ENCODE measurements at places on chromosomes 12 and 14.

- DNase-seq, result no peak
Measured at GRCh38 chr14:59427653-59428580, 37.3 kb downstream of the GPR135 start.

DNA sequence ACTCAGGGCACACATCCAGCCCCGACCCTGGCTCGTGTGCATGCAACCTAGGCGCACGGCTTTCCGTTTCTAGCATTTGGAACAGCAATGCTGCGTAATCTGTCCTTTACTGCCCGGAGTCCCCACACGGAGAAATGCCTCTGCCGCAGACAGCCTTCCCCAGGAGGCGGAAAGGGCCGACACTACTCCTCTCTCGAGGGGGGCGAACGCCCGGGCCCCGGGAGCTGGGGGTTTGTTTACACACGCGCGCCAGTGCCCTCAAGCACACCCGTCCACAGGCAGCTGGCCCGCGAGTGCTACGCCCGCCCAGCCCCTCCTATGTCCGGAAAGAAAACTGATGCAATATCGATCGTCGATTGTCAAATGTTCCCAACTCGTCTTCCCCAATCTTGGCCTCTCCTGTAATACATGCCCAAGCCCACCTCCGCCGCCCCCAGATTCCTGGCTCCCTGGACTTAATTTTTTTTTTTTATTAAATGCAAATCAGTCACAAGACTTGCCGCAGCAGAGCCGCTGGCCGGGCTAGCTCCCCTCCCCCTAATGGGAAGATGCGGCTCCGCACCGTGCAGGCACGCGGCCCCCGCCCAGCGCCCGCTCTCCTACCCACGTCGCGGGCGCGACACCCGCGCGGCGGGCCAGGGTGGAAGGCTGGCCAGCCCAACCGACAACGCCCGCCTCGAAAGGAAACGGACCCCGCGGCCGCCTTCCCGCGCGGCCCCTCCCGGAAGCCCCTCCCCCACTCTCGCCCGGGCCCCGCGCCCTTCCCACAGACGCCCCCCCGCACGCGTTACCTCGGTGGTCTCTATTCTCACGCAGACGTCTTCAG is 642 bp downstream of the SLC38A2 start:
- peak; percentile 66 for DNase-seq

DNA sequence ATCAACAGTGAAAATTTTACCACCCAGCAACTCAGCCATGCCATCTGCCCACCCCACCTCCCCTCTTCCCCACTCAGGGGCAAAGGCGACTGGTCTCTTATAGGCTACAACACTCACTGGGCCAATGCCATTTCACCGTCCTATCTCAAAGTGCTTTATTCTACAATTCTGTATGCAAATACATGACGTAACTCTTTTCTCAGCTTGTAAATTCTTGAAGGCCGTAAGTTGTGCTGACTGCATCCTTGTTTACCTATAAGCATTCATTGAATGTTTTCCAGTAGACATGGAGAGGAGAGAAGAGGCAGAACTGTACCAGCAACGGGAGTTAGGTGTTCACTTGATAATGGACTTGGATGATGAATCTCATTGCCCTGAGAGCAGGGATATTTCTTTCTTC is 15.6 kb downstream of the BCL2L14 start:
- DNase-seq, result no peak

DNA sequence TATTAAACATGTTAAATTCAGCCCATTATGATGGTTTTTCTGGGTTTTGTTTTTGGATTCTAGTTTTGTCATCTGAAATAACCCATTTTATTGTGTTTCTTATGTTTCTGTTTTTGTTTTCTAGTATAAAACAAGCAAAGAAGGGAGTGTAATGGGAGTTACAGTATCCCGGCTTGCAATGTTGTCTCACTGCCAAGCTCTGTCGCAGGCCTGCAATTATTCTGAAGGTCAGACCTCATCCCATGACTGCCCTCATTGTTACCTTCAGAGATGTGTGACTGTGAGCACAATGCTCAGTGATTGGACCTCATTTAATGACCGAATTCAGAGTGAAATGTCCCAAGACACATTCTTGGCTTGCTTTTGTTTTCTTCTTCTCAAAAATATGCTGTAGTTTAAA is 73.0 kb upstream of the ATF1 start:
- DNase-seq, result no peak

DNA sequence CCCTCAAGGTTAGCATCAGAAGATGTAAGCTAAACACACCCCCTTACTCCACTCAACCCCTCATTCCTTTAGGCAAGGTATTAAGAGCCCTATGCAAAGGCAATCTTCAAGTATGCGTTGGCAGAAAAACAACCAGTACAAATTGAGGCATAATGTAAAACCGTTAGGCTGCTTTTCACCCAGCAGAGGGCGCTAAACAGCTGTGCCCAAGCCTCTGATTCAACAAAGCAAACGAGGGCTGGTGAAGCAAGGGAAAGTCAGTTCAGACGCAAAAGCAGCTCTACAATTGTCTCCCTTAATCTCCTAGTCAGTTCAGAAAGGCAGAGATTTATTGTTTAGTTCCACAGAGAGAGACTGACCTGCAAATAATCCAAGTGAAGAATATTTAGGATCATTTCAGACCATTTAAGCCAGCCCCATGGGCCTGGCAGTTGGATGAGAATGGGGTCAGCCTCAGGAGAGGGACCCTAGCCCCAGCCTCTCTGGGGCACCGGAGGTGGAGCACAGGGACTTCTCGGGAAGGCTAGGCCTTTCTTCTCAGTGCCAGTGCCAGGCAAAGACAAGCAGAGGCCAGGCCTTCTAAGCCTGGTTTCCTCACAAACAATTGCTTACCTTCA is 23.5 kb downstream of the DCAF5 start:
- DNase-seq, result peak; percentile 75

- peak; percentile 23 for DNase-seq
Measured at GRCh38 chr12:106248846-106249371, 1.1 kb upstream of the CKAP4 start.

DNA sequence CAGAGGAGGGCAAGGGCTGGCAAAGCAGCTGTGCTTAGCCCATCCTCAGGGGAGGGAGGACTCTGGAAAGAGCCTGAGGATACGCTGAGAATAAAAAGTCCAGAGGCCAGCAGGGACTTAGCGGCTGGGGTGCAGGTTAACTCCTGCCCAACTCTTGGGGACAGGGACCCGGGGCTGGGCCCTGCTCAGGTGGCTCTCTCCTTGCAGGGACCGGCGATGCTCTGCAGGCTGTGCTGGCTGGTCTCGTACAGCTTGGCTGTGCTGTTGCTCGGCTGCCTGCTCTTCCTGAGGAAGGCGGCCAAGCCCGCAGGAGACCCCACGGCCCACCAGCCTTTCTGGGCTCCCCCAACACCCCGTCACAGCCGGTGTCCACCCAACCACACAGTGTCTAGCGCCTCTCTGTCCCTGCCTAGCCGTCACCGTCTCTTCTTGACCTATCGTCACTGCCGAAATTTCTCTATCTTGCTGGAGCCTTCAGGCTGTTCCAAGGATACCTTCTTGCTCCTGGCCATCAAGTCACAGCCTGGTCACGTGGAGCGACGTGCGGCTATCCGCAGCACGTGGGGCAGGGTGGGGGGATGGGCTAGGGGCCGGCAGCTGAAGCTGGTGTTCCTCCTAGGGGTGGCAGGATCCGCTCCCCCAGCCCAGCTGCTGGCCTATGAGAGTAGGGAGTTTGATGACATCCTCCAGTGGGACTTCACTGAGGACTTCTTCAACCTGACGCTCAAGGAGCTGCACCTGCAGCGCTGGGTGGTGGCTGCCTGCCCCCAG is 2.8 kb downstream of the B3GNT4 start:
- DNase-seq, result no peak

GRCh38 chr14:77561881-77562280 is 54.6 kb downstream of the SPTLC2 start:
- no peak for DNase-seq

DNA sequence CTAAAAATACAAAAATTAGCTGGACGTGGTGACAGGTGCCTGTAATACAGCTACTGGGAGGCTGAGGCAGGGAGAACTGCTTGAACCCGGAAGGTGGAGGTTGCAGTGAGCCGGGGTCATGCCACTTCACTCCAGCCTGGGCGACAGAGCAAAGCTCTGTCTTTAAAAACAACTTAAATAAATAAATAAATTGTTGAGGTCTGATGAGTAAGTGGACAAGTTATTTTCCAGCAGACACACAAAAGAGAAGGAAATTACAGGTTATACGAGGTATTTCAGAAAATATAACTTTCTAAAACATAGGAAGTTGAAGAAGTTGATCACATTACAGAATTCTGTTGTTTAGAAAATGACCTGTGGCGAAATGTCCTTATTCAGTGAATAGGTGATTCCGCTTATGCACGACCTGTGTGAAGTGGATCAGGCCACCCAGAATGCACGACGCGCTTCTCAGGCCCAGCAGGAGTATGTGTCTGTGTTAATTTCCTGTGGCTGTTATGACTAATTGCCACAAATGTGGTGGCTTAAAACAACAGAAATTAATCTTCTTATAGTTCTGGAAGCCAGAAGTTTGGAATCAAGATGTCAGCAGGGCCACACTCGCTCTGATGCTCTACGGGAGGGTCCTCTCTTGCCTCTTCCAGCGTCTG is 38.1 kb downstream of the P2RX7 start:
- no peak for DNase-seq

DNA sequence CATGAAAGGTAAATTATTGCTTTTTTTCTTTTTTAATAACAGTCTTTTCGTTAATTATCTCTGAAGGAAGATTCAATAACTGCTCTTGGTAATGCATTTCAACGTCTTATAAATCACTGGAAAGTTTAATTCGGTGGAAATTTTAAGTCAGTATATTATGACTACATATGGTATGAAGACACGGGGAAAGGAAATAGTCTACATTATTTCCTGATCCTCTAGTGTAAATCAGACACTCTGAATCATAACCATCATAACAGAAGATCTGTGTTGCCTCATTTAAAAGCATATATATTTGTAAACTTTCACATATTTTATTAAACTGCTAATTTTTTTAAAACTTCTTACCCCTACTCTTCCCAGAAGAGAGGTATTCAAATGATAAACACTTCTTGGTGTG is 53.7 kb downstream of the EFCAB11 start:
- DNase-seq, result no peak

DNA sequence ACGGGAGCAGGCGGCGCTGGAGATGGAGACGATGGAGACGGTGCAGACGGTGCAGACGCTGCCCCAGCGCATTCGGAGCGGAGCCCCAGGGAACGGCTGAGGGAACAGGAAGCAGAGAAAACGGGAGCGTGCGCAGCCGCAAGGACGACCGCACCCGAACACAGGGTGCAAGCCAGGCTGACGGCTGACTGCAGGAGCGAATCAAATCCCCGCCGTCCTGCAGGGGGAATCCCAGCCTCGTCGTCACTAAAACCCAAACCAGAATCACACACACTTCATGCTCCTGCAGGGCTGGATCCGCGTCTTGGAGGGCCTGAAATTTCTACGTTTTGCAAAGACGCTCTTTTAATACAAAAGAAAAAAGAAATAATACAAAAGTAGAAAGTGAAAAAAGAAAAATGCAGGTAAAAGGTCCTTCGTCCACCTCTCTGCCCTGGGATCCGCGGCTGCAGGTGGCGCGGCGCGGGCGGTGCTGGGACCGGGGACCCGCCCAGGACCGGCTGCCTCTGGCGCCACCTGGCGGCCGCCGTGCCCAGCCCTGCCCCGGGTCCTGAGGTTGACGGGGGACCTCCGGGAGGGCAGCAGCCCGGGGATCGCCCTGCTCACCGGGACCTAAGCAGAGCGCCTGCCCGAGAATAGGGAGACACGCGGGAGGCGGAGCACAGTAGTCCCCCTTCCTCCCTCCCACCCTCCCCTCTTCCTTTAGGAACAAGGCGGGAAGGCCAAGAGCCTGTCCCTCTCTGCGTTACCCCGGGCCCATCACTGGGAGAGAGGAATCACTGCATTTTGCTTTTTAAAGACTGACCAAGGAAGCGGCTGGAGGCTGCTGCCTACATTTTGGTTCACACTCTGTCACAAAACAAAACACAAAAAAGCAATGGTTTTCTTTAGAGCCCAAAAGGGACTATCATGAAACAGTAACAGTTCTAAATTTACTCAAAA is 20.1 kb downstream of the STX2 start:
- DNase-seq, result peak; percentile 79

GRCh38 chr14:22427771-22428231 is 161.2 kb downstream of the DAD1 start:
- no peak for DNase-seq

GRCh38 chr14:103727313-103727980 is 11.8 kb downstream of the ZFYVE21 start:
- no peak for DNase-seq

DNA sequence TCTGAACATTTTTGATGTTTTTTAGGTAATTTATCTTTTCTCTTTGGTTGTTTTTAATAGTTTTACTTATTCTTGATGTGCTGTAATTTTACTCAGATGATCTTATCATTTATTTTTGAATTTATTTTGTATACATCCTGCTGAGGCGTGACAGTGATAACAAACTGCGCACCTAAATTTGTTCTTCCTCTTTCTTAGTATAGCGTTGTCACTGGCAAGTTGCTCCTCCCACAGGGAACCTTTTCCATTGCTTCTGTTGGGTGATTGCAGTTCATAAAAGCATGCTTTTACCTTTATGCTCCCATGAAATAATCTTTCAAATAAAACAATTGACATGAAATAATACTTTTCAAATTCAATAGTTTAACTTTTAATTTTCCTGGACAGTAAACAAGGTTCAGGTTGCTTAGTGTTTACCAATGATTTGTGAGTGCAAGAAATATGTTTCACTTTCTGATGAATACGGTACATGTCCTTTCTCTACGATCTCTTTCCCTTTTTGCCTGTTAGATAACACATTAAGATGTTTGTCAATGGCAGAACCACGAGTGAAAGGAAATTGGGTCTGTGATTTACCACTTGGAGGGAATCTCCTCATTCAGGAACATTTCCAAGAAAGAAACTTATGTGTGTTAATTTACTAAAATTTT is 223.3 kb downstream of the CCDC91 start:
- no peak for DNase-seq

DNA sequence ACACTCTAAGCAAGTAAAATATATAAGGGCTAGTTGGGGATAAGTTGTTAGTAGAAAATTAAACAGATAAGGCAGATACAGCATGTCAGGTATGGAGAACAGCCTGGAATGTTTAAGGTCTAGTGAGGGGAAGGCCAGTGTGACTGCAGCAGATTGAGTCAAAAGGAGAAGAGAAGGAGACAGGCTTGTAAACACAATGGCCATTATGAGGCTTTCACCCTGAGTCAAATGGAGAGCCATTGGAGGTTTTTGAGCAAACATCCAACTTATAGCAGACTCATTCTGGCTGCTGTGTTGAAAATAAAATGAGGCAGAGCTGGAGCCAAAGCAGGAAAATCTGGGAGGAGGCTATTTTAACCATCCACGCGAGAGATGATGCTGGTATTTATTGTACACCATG is 142.0 kb downstream of the DUSP6 start:
- no peak for DNase-seq

- DNase-seq, result no peak
Measured at GRCh38 chr12:65885312-65885711, 61.0 kb downstream of the HMGA2 start.

Data from activated CD4-positive, alpha-beta T cell treated with anti-CD3 and anti-CD28 coated beads, Interleukin-2, amount 50 U/mL, for 48 hours (primary cell).